ENCODE measurements at places on chromosomes 1 and 21. TPM values are rescaled to one million over a fixed set of nuclear protein-coding genes. Genes with fewer than 3 reads are reported as not detected.

DNA sequence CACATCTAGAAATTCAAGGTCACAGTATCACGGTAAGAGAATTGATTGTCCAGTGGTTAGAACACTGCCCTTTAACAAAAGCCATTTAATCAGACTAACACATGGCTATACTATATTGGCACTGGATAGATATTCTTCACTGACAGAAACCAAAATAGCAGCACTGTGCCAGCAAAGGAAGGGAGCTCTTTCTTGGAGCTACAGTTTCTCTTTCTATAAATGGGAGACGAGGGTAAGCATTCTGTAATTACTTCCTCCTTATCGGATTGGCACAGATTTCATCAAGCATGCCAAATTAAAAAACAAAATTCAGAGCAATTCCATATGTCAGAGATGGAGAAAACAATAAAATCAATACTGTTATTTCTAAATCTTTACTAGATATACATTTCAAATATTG lies 115.7 kb upstream of the CACYBP start:
- DNase-seq = no peak

The FMO3 gene
- not detected for total RNA-seq

GRCh38 chr1:55703726-55704363 lies 488.7 kb upstream of the USP24 start:
- no peak for DNase-seq

DNA sequence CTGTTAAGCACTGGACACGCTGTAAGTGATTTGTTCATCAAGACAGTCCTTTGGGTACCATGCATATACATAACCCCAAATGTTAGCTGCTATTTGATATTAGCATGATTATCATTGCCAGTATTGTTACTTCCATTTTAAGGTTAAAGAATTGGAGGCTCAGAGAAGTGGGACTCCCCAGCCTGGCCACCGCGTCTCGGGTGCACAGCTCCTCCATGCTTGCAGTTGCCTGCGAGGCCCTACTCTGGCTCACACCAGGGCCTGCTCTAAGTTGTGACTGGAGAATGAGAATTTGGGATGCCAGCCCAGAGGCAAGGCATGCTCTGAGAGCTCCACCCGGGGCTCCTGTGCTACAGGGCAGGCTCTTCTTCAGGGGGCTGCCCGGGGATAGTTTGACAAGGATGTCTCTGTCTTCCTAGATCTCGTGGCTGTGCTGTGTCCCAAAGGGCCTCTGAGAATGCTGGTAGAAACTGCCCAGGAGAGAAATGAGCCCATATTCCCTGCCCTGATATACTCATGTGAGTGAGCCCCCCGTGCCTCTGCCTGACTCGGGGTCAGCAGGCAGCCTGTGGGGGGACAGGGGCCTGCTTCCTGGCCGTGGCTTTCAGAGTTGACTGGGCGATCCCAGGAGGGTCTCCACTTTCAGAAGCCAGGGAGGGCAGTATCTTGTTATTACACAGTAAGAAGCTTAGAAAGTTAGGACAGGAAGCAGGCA lies 19.4 kb downstream of the PSEN2 start:
- no peak for DNase-seq

DNA sequence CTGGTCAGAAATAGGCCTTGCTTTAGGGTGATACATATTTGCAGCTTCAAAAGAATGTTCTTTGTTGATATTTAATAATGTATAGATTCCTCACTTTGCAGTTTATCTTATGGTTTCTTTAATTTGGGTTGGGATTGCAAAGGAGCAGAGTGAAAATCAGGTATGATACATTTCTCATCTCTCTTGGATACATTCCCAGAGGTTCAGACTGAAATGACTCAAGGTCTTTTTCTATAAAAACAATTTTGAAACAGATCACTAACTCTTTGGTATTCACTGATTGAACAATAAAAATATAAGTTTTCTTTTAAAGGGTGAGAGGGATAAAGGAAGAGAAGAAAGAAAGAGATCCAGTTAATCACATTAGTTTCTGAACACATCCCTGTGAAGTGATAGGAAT lies 606.5 kb upstream of the CAMK1G start:
- DNase-seq = no peak

- DNase-seq = no peak
These were observed 843.2 kb downstream of the AMY1C start for GRCh38 chr1:104592926-104593325.

GRCh38 chr1:246629976-246630375 lies 63.7 kb downstream of the CNST start:
- no peak for DNase-seq

The GJB5 gene
- total RNA-seq = not detected

DNA sequence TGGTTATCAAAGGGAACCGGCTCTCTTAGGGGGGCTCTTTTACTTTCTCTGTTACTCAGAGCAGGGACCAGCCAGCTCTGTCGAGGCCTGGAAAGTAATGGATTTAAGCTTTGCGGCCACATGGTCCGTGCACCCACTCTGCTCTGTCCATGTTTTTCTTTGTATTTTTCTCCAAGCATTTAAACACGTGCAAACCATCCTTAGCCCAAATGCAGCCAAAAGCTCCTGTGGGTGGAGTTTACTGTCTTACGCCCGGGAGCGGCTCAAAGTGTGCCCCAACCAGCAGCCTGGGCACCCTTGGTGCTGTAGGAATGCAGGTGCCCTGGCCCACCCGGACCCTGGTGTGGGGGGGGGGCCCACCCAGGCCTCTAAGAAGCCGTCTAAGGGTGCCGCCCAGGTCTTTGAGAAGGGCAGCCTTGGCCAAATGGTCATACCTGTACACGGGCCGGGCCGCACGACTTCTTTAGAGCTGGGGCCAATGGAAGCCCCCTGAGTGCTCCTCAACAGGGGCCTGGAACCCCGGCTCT lies 29.2 kb upstream of the POFUT2 start:
- DNase-seq = no peak

The SLC45A3 gene
- total RNA-seq = 3.0 TPM

DNA sequence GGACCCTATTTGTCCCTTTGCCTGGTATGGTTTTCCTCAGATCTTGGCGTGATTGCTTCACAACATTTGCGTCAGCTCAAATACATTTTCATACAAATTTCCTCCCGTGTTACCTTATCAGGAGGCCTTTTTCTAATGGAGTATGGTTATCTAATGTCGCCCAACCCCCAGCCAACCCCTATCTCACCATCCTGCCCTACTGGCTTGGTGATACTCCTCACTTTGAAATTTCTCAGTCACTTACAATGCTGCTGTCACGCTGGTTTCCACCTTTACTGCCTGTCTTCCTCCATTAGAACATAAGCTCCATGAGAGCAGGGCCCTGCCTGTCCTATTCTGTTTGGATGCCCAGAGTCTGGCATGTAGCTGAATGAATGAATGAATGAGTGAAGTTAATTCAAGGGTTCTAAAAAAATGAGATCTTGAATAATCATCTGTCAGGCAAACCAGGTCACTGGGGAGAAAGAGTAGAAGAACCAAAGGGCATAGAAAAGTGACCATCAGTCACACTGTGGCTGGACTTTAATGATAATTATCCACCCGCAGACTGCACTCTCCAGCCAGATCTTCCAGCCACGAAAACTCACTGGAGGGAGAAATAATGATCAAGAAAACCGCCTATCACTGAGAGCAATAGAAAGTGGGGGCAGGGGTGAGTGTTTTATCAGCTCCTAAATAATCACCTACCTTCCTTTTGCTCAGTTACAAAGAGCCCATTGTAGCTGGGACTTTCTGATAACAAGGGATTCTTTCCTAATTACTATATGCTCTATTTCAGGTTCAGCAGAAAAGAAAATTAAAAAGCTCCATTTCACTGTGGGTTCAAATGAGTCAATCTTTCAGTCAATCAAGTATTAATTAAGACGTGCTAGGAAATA lies 21.3 kb downstream of the KIAA0040 start:
- no peak for DNase-seq

DNA sequence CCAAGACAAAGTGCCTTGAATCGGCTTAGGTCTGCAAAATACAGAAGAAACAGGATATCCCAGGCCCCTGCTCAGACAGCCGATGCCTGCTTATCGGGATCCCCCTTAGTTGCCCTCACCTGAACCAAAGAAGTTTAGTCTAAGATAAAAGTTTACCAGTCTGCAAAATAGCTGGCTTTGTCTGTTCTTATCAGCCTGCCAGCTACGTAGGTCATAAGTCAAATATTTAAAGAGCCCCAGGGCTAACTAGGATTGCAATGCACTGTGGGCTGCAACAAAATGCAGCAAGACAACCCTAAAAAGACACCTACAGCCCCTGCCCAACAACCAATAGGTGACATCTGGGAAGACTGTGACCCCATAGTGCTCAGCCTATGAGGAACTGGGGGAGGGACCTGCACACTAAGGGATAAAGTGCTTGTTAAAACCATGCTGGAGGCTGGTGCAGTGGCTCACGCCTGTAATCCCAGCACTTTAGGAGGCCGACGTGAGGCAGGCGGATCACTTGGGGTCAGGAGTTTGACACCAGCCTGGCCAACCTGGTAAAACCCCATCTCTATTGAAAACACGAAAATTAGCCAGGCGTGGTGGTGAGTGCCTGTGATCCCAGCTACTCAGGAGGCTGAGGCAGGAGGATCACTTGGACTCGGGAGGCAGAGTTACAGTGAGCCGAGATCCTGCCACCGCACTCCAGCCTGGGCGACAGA lies 27.4 kb downstream of the LRRC3 start:
- DNase-seq = no peak

The TSPEAR gene
- total RNA-seq = not detected

DNA sequence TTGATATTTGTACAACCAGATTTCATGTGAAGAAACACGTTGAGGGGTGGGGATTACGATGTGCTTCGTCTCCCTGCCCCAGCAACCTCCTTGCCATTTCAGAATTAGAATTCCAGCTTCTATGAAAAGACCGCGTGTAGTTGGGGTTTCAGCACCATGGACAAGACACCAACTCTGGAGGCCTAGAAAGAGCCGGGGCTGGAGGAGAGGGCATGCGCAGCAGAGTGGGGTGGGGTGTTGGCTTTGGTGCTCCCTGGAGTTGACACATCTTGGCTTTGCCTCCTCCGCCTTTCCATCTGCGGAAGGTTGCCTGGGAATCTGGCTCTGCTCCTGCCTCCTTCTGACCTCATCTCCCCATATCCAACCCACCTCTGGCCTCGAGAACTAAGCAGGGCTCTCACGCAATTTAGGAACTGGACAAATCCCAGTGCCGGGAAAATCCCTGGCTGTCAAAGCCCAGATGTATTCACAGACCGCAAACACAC lies 11.8 kb downstream of the HTR6 start:
- DNase-seq = no peak

The NUAK2 gene
- 17.4 TPM for total RNA-seq

DNA sequence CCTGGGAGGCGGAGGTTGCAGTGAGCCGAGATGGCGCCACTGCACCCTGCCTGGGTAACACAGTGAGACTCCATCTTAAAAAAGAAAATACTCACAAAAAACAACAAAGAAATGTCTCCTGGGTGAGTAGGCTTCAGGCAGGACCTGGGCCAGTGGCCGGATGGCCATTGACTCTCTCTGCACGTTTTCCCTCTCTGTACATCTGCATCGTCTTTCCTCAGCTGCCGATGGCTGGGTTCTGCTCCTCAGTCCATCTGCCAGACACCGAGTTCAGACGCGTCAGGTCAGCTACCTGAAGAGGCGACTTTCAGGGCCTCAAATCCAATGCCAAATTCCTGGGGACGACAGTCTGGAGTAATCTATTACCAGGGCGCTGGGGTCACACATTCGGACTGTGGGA lies 199.3 kb downstream of the CAMTA1 start:
- DNase-seq = no peak

The CA14 gene
- not detected for total RNA-seq

The C2CD2 gene
- total RNA-seq = 14.0 TPM

DNA sequence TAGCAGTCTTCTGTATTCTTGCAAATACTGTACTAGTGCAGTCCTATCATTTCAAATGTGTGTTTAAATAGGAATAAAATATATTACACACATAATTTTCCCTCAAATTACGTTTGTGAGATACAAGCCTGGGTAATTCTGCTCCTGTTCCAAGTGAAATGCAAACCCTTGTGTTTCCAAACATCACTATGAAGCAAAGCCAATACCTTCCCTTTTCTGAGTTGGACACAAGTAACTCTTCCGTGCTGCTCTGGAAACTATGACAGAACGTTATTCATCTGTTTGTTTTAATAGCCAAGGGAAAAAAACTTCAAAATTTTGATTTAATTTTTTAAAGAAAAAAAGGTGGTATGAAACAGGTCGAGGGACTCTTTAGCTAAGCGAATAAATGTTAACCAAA lies 73.7 kb upstream of the UBE2U start:
- no peak for DNase-seq

- no peak for DNase-seq
These were observed 94.6 kb upstream of the ZBTB18 start for GRCh38 chr1:243956450-243956849.

The SRRM1 gene
- total RNA-seq = 160 TPM

GRCh38 chr1:228323401-228323800 lies 83.2 kb downstream of the TRIM11 start:
- no peak for DNase-seq

GRCh38 chr1:160836981-160837557 lies 25.6 kb downstream of the CD244 start:
- DNase-seq = no peak

GRCh38 chr1:84615790-84616189 lies 41.5 kb upstream of the CTBS start:
- no peak for DNase-seq

DNA sequence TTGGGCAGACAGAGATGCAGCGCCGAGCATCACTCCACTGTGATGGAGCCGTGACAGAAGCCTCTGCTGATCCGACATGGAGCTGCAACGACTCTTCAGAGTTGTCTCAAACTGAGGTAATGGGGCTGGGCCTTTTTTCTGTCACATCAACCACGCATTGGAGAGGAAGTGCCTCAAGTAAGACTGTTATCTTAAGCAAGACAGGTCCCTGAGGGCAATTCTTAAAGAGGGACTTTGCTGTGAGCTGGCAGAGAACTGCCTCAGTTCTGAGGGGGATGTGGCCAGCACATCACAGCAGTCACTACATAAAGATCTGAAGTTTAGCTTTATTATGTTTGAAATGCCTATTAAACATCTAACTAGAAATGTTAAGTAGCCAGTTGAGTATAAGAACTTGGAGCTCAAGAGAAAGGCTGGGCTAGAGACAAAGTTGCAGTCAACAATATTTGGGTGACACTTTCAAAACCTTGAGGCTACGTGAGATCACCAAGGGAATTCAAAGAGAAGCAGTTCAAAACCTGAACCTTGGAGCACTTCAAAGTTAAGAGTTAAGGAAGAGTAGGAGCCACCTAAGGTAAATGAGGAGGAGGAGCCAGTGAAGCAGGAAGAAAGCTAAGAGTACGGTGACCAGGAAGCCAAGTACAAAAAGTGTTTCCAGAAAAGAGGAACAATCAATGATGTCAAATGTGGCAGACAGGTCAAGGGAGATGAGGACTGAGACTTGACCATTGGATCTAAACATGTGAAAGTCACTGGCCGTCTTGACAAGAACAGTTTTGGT lies 54.2 kb upstream of the BCL9 start:
- no peak for DNase-seq

The TMEM200B gene
- total RNA-seq = 2.1 TPM

DNA sequence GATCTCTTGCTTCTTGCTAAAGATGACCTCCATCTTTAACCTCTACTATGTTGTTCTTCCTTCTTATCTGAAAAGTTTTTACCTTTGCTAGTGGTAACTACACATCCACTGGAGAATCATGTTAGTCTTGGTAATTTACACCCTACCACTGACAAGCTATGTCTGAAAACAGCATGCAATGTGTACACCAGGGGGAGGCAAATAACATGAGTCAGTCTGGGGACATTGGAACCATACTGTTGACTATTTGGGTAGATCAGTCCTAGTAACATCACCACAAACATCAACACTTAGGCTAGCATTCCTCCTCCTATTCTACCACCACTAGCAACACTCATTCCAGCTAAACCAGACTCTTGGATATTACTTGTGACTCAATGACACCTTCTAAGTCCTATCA lies 549.0 kb downstream of the KCNT2 start:
- no peak for DNase-seq

The CFAP298 gene
- total RNA-seq = 42.0 TPM

Data from Panc1 (cell line).